NCI-H1694 (cell line): ENCODE measurements at places on chromosomes 2 and 18.

- DNase-seq = no peak
Observed at GRCh38 chr2:3608373-3609278, 13.7 kb downstream of the COLEC11 start.

DNA sequence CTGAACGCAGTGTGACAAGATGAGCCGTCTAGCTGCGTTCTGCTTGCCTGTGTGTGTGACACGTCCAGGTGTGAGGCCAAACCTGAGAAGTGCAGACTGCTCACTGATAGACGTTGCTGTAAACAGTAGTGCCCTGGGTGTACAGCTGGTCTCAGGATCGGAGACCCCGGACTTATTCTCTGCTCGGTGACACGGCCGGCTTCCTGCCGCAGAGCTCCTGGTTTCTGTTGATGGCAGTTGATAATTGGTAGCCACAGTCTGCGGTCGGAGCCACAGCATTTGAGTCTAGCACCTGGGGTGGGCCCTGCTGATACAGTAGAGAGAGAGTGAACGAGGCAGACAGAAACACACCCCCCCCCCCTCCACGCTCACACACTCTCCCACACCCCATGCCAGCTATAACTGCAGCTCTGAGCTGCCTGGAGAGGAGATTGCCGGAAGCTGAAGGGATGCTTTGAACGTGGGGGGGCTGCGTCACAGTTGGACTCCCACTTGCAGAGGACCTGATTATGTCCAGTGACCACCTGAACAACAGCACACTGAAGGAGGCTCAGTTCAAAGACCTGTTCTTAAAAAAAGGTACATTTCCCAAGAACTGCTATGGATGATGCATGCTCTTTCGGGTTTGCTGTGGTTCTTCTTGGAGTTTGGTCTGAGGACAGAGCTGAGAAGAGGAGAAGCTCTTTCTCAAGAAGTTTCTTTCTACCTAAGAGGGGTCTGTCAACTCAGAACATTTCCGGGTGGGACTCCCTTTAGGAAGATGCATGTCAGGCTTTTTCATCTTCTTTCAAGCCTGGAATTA is 114.0 kb downstream of the FAM210A start:
- DNase-seq = no peak

GRCh38 chr2:60486067-60486466 is 67.4 kb downstream of the BCL11A start:
- no peak for DNase-seq

DNA sequence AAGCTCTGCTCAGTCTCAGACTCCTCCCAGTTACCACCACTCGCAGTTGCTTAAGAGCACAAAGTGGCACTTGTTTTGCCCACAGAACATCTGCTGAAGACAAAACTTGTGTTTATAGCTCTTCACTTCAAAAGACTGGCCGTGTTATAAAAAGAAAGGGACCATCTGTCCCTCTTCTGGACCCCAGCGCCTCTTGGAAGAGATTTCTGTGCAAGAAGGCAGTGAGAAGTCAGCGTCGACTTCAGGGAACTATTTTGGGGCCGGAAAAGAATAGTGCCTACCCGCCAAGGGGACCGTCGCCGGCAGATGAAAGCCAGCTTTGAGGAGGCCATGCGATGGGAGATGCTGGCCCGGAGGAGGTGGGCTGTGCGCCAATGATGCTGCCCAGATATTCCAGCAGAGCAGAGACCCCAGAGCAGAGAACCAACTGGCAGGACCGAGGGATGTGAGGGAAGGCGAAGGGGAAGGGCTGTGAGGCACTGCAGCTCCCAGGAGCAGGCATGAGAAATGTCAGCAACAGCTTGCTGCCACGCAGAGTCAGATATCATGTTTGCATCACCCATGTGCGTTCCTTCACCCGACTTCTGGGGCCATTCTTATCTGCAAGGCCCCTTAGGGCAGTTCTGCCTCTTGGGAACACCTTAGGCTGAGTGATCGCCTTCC is 270.9 kb downstream of the ATAD2B start:
- no peak for DNase-seq

- peak; percentile 97 for DNase-seq
Observed at GRCh38 chr2:7609974-7610373, 692.8 kb downstream of the RNF144A start.

- no peak for DNase-seq
Observed at GRCh38 chr2:31923662-31924061, 87.1 kb downstream of the MEMO1 start.

DNA sequence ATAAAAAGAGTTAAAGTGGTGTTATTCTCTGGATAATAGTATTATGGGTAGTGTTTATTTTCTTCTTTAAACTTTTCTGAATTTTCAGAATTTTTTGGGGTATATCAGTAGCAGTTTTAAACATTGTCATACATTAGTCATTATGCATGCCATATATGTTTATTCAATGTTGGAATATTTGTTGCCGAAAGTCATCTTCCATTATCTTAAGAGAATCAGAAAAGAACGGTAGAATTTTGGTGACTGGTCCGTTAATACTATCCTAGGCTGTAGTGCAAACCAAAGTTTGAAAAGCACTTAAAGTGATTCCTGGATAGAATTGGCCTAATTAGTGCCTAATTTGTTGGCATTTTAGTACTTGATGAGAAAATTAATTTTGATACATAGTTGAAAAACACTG is 244.1 kb downstream of the PHLPP1 start:
- no peak for DNase-seq

GRCh38 chr2:191646163-191646902 is 31.6 kb upstream of the NABP1 start:
- DNase-seq = no peak

DNA sequence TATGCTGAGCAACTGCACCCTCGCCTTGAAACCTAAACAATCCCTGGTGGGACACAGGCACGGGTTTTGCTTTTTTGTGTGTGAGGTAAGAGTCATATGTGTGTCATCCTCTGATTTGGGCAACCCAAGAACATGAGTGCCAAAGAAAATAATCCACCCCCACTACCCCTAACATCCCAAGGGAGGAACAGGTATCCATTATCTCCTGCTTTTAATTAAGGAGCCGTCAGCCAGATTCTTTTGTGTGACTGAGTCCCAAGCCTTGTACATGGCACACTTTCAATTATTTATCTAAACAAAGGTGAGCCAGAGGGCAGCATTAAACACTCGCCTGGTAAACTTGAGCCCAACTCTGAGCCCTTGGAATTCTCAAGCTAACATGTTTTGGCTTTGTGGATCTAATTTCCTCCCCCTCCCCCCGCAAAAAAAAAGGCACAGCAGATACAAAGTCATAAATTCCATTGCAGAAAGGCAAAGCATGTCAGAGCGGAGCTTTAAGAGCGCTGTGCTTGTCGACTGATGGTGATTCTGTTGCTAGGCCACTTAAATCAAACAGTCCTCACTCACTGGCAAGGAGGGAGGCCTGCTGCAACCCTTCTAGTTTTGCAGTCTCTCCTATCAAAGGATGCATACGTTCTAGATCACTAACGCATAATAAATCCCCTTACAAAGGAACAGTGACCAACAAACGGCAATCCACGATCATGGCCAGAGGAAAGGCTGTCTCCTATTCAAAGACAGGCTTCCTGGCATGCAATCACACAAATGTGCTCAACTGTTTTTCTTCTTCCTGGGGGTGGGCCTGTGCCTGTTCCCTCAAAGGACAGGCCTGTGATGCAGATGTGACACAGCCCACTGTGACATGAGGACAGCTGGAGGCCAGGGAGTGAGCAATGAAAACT is 143.5 kb upstream of the LMAN1 start:
- DNase-seq = no peak

DNA sequence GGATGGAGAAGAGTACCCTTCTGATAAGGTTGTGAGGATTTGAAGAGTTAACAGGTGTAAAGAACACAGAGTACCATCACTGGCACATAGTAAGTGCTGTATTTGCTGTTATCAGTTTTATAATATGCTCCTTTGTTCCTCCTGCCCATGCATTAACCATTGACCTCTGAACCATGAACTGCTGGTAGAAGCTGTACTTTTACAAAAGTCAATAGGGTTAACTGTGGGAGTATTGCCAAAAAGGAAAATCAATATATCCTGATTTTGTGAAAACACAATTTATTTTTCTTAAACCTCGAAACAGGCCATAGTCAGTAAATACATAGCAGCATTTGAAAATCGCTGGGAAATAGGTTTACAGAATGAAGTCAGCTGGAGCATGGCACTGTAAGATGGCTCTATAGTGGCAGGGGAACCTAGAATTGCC is 18.9 kb upstream of the ACAA2 start:
- DNase-seq = no peak

DNA sequence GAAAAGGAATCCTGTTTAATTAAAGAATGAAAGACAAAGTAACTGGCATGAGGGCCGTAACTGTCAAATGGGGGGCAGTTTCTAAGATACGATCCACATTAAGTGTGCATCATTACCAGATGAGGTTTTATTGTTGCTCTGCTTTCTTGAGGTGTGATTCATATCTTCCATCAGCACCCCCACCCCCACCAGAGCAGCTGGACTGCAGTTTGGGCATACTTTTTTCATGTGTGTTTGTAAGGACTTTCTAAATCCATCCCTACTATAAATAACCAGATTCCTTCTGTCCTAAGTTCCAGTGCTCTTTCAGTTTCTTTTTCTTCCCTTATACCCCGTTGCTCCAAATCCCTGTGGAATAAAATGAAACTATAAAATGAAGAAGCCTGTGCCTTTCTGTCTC is 142.1 kb downstream of the CDCA7 start:
- no peak for DNase-seq

GRCh38 chr2:207446653-207447052 is 83.1 kb upstream of the CREB1 start:
- no peak for DNase-seq

DNA sequence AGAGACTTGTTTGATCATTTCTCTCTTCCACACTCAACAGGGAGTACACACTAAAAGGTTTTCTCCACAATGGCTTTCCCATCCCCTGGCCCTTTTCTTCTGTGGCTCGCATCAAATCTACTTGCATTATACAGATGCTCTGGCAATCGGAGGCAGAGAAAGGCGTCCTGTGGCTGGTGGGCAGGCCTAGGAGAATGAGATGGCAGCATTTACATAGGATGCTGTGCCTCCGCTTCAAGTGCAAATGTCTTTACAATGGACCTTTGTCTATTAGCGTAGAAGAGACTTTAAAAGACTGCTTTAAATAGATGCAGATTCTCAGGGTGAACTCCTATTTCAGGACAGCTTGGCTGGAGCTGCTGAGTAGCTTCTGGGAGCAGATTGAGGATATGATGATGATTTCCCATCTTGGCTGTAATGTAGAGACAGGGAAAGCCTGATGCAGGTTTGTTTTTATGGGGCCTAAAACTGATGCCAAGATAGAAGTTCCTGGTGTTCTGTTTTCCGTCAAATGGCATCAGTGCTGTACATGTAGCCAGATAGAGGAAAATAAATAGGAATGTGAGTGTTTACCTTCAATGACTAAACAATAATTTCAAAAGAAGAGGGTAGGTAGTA is 423.4 kb downstream of the RND3 start:
- DNase-seq = no peak

GRCh38 chr2:201923436-201924328 is 110.0 kb upstream of the FZD7 start:
- DNase-seq = no peak

- DNase-seq = no peak
Observed at GRCh38 chr2:233060980-233061590, 943 bp downstream of the INPP5D start.

GRCh38 chr18:12657684-12658425 is at the start of gene SPIRE1:
Gene SPIRE1, minus strand, starts transcription at chr18:12658107. Its CDS starts 241 bp downstream, at chr18:12657866.
- DNase-seq = no peak

- DNase-seq = no peak
Observed at GRCh38 chr2:191571163-191571769, 106.7 kb upstream of the NABP1 start.

- DNase-seq = no peak
Observed at GRCh38 chr18:33034945-33035344, 262.1 kb upstream of the KLHL14 start.

GRCh38 chr18:57435846-57436190 is 644 bp downstream of the ONECUT2 start:
- DNase-seq = no peak

DNA sequence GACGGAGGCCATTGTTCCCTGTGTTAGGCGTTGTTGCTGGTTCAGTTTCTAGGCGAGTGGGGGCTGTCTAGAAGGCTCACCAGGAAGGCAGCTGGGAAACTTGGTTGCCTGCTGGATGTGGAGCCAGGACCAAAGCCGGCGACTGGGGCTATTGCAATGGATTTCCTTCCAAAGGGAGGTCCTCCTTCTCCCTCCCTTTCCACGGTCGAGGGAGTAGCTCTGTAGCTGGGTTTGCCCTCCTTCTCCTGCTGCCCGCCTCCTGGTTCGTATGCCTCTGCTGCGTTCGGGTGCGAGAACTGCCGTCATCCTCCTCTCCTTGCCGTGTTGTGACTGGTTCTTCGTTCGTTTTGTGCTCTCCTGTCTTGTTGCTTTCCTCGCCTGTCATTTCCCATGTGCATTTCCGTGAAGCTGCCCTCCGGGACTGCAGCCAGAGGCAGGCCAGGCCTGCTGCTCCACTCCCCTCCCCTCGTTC is 203.4 kb downstream of the NEDD4L start:
- peak; percentile 23 for DNase-seq

DNA sequence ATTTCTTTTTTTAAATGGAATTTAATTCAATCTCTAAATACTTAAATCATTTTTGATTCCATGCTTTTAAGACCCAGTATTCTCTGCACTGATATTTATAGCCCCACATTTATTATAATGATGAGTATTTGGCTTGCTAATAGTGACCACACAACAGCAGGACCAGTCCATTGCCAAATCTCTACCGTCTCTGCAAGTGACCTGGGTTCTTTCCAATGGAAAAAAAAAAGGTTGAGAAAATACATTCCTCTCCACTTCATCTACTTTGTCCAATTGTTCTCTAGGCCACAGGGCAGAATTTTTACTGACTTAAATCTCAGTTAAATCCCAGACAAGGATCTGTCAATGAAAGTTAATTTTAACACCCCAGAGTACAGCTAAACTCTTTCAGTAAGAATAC is 20.5 kb downstream of the GRB14 start:
- no peak for DNase-seq

GRCh38 chr2:208643145-208643544 is 236.6 kb downstream of the PTH2R start:
- DNase-seq = no peak

- DNase-seq = no peak
Observed at GRCh38 chr2:241163601-241164118, 13.4 kb downstream of the PPP1R7 start.

DNA sequence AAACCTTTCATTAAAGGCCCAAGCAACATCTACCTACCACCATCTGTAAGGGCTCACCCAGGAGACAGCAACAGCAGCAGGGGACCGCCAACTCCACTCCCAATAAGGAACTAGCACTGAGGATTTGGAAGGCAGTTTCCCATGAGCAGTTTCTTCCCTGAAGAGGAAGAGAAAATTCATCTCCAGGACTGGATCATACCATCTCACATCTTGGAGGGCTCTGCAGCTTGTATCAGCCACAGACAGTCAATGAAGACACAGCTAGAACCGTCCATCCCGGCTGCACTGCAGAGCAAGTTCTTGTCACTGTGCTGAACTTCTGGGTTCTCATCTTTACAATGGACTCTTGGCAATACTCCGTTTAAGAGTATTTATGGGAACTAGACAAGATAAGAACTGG is 2.8 kb upstream of the GYPC start:
- no peak for DNase-seq
